ENCODE measurements at places on chromosomes 7 and 10.

- no peak for DNase-seq
Measured at GRCh38 chr10:124683814-124684213, 60.4 kb downstream of the FAM53B start.

GRCh38 chr10:49632406-49633317 is 18.8 kb downstream of the CHAT start:
- DNase-seq, result no peak

GRCh38 chr7:41745451-41745850 is 42.6 kb upstream of the INHBA start:
- DNase-seq, result no peak

DNA sequence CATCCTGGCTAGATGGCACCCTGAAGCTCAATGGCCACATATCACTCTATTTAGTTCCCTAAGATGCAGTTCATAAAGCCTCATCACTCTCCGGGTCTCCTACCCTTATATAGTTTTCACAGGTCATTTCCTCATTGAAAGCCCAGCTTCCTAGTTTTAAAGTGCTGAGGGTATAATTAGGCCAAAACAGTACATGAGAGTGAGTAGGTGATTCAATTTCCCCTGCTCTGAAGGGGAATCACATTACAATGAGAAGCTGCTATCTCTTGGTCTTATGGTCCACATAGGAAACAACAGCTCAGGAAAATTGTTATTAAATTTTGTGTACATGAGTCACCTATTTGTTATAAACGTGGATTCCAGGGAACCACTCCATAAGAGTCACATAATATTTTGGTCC is 162.0 kb downstream of the SEMA3E start:
- DNase-seq, result no peak

- no peak for DNase-seq
Measured at GRCh38 chr10:28980264-28980663, 302.9 kb downstream of the BAMBI start.

GRCh38 chr7:95686109-95686508 is 86.2 kb upstream of the DYNC1I1 start:
- DNase-seq, result no peak

DNA sequence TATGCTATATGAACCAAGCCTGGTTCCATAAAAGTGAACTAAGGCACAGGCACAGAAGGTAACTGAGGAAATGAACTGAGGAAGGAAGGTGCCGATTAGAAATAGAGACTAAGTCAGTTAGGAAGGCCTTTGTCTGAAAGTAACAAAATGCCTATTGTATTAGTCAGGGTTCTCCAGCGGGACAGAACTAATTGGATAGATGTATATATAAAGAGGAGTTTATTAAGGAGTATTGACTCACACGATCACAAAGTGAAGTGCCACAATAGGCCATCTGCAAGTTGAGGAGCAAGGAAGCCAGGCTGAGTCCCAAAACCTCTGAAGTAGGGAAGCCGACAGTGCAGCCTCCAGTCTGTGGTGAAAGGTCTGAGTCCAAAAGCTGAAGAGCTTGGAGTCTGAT is 13.9 kb upstream of the PLXNA4 start:
- DNase-seq, result no peak

GRCh38 chr10:117964536-117964935 is 82.2 kb downstream of the RAB11FIP2 start:
- no peak for DNase-seq

- DNase-seq, result no peak
Measured at GRCh38 chr7:84971360-84971759, 215.5 kb downstream of the SEMA3D start.

GRCh38 chr10:80161321-80162083 is 29.0 kb downstream of the PLAC9 start:
- no peak for DNase-seq

GRCh38 chr7:134024739-134025138 is 102.4 kb upstream of the LRGUK start:
- DNase-seq, result no peak

DNA sequence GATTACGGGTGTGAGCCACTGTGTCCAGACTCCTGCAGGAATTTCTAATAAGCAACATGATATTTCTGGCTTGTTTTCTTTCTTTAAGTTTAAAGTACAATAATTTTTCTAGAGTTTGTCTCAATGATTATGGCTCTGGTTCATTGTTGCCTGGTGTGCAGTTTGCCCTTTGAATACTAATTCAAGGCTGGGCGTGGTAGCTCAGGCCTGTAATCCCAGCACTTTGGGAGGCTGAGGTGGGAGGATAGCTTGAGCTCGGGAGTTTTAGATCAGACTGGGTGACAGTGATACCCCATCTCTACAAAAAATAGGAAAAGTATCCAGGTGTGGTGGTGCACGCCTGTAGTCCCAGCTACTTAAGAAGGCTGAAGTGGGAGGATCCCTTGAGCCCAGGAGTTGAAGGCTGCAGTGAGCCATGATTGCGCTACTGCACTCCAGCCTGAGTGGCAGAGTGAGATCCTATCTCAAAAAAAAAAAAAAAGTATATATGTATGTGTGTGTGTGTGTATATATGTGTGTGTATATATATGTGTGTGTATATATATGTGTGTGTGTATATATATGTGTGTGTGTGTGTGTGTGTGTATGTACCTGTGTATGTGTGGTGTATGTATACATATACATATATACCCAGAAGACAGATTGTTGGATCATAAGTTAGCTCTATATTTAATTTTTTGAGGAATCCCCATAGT is 8.2 kb downstream of the ADIRF start:
- DNase-seq, result no peak

DNA sequence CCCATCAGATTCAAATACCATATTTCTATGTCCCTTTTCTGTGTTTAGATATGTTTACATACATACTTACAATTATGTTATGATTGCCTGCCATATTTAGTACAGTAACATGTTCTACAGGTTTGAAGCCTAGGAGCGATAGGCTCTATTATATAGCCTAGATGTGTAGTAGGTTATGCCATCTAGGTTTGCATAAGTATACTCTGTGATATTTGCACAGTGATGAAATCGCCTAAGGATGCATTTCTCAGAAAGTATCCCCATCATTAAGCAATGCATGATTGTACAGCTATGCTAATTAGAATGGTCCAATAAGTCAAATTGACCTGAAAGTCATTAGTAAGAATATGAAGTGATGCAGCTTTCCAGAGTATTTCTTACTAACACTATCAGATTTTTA is 1171.7 kb upstream of the LRRTM3 start:
- DNase-seq, result no peak

GRCh38 chr10:23096802-23097549 is 1.6 kb downstream of the MSRB2 start:
- DNase-seq, result no peak

DNA sequence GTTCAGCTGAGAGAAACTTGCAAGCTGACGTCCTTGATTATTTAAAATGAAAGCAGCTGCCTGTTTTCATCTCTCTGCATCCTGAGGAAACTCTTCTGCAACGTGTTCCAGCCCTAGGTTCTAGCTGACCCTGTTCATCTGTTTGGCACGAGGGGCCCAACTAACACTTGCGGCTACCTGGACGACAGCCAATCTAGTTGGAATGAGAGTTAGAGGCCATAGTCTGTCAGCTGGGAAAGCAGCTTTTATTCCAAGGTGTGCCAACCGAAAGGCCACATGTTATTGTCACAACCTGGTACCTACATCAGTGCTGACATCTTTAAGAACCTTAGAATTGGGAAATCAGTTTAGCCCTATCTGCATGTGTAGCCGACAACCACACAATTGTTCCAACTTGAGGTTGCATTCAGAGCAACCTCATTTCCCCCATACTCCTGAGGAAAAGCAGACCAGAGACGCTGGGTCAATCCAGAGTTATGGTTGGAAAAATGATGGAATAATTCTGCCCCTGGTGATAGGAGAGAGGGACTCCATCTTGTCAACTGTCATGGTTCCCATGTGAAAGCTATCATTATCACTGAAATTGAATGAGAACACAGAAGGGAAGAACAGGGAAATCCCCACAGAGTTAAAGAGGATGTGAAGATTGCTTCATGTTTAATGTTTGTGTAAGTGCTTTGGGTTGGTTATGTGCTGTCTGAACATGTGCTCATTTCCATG is 121.6 kb downstream of the EGFR start:
- DNase-seq, result no peak

GRCh38 chr7:27727058-27727457 is 12.9 kb upstream of the TAX1BP1 start:
- DNase-seq, result no peak

DNA sequence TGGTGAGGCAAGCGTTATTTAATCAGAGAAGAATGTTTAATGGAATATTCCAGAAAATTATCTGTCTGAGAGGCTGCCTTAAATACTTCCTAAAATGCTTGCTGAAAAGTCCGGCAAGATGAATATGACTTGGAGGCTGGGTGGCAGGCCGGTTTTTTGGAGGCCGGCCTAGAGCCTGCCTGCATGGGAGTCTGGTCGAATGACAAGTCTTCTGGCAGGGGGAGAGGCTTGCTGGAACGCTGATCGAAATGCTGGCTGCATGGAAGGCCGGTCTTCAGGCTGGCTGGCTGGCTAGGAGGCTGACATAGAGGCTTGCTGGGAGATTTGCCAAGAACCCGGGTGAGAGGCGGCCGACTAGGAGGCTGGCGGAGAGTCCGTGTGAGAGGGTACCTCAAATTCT is 135.7 kb downstream of the OR13A1 start:
- DNase-seq, result no peak

DNA sequence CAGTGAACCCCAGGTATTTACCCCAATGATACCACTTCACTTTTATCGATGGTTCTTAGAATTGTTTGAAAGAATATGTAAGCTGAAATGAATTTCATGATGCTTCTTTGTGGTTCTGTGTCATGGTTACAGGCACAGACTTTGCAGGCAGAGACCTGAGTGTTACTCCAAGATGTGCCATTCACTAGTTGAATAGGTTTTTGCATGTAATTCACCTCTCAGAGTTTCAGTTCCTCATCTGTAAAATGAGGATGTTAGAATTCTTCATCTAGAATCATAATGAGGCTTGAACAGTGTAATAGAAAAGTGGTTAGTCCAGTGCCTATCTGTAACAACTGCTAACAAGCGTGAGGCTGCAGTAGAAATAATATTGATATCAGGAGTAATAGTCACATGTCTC is 54.6 kb downstream of the VSTM2A start:
- DNase-seq, result no peak

DNA sequence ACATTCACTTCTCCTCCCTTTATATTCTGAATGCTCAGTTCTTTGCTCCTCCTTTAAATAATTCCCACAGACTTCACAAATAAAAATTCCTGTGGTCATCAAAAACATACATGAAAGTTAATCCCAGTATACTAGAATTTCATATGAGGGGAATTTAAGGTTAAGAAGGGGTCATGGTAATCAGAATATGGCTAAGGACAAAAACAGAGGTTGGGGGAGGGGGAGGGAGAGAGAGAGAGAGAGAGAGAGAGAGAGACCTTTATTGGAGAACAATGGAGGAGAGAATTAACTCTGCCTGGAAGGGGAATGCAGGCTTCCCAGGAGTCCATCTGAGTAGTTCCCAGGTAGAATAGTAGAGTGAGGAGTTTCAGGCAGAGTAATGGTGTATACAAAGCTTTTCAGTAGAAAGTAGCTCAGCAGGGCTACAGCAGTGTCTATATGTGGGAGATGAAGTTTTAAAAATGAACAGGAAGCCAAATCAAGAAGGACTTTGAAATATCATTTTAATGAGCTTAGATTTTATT is 5.2 kb upstream of the CUBN start:
- DNase-seq, result no peak

GRCh38 chr10:49550563-49550962 is 11.6 kb upstream of the ERCC6 start:
- DNase-seq, result no peak

DNA sequence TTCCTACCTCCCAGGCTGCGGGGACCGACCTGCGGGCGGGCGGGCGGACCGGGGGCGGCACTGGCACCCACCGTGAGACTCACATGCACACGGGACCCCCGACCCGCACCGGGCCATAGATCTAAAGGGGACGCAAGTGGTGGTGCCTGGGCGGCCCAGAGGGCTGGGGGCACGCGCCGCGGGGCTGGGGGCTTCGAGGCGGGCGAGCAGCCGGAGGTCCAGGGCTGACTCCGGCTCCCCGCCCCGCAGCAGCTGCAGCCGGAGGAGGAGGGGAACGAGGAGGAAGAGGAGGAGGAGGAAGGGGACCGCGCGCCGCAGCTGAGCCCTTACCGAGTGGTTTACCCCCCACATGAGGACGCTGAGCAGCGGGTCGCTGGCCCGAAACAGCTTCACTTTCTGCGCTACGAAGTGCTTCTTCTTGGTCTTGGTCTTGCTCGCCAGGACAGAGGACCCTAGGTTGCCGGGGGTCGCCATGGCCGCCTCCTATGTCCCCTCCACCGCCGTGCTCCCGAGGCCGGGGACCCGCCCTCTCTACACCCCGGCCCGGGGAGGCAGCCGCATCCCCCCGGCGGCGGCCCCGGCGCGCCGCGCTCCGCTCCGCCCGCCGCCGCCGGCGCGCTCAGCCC is 412 bp downstream of the PIP4K2A start:
- DNase-seq, result no peak

GRCh38 chr7:88217675-88218428 is 2.0 kb downstream of the SRI start:
- no peak for DNase-seq

DNA sequence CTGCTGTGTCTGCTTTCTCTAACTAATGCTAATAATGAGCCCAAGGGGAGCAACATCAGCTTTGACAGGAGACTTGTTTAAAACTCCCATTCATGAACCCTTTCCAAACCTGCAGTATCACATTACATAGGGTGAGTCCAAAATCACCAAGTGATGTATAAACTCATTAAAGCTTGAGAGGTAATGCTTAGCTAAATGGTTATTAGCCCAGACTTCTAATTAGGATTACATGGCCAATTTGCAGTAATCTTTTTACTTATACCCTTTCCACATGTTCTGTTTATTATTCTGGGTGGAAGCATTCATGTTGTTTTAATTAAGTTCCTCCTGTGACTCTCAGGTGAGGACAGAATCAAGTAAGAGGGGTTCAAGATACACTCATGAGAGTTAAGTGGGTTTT is 17.5 kb downstream of the ZNF138 start:
- no peak for DNase-seq

DNA sequence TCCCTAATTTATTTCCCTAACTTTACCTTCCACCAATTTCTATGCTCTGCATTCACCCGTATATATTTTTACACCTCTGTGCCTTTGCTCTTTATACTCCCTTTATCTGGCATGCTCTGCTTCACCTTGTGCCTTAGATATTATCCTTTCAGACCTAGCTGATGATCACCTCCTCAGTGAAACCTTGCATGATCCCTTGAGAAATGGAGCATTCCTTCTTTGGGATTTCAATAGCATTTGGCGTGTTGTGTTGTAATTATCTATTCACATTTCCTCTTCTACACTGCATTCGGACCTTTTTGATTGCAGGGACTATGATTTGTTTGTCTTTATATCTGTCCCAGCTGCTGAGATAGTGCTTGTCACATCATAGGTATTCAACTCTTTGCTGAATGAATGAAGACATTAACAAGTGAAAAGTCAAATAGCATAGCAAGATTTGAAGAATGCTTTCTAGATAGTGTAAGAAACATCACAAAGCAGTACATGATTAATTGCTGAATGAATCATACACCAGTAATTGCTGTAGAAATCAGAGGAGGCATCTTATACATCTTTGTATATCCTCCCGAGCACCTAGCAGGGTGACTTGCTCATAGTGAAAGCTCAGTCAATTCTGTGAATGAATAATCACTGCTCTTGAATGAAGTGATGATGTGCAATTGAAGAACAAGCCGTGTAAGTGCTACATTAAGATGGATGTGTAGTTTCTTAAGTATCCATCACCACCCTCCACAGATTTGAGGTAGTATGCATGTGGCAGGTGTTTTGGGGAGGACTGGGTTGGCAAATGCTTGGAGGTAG is 2.0 kb upstream of the TM9SF3 start:
- DNase-seq, result peak; percentile 20
